ENCODE measurements at places on chromosomes 4 and X. TPM values are rescaled to one million over a fixed set of nuclear protein-coding genes. Genes with fewer than 3 reads are reported as not detected.

The STAP1 gene
- total RNA-seq: not detected

The UGT2A1 gene
- total RNA-seq: not detected

The TLL1 gene
- total RNA-seq: 6.8 TPM

The INTU gene
- total RNA-seq: 1.4 TPM

The PPEF2 gene
- total RNA-seq: not detected

The ODAM gene
- not detected for total RNA-seq

The SOD3 gene
- total RNA-seq: 14.6 TPM

The ZNF630 gene
- 3.2 TPM for total RNA-seq

The ATOH1 gene
- not detected for total RNA-seq

- no peak for DNase-seq
Observed at GRCh38 chr4:58560736-58561135, 1450.6 kb upstream of the IGFBP7 start.

GRCh38 chr4:126710935-126711334 lies 921.8 kb upstream of the INTU start:
- DNase-seq: peak; percentile 9

DNA sequence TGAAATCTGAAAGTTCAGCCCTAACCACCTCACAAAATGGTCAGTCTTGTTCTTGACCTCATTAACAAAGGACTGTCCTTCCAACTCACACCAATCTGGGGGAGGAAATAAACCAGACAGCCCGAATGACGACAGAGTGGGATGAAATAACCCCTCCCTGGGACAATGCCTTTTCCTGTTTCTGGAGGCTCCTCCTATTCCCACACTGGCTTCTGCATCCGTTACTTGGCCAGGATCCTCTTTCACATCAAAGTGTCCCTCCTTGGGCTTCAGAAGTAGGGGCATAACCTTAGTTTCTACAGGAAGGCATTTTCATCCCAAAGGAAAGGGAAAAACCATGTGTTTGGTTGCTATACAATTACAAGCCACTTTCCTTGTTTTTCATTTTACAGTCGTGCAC lies 59.8 kb upstream of the RPL34 start:
- peak; percentile 5 for DNase-seq

GRCh38 chrX:69987691-69988090 lies 62.0 kb downstream of the AWAT2 start:
- DNase-seq: no peak

GRCh38 chrX:373641-374471 lies 12.9 kb downstream of the PPP2R3B start:
- no peak for DNase-seq

DNA sequence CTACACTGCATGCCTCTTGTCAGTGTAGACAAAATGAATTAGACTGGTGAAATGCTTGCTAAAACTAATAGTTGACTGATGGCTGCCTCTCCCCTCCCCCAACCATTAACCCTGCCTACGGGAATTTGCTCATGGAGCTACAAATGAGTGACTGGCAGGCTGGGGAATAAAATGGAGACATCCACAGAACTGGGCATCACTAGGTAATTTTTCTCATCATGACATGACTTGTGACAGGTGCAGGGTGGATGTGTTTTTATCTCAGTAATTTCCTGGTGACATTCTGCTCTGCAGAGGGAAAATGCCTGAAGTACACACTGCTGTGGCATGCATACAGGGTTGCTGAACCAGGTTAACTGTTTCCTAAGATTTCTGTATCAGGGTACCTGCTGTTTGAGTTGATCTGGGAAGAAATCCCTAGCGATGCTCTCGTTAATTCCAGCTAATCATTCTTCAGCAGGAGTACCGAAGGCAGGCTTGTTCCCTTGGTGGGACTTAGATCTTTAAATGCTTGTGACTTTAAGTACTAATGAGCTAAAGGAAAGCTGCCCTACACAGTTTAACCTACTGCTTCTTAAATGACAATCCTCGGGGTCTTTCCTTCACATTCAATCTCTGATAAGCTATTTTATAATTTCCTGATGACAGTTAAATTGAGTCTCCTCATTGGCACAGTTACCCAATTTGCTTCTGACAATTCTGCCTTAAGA lies 376.3 kb upstream of the LCORL start:
- no peak for DNase-seq

GRCh38 chr4:7792616-7793015 lies 147.0 kb downstream of the AFAP1 start:
- no peak for DNase-seq

DNA sequence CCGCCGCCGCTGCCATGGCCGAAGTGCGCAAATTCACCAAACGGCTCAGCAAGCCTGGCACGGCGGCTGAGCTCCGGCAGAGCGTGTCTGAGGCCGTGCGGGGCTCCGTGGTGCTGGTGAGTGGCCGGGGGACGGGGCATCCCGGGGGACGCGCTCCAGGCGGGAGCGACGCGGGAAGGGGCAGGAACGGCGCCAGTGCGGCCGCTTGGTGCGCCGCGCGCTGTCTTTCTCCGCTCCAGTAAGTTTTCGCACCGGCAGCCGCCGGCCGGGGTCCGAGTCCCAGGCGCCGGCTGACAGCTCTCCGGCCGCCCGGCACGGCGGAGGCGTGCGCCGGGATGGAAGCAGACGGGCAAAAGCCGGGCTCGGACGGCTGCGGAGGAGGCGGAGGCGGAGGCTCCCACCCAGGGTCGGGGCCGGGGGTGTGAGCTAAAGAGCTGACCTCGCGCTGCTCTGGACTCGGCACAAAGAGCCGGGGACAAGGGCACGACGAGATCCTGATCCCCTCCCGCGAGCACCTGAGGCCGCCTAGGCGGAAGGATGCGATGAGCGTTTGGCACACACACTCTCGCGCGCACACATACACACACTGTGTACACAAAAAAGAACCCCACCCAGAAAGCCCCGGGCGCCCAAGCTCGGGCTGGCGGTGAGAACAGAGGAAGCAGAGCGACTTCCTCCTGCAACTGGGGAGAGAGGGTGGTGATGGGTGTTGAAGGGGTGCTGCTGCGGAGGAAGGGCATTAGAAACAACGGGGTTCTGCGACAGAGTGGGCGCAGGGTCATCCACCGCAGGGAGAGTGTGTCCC lies 545 bp downstream of the DOCK11 start:
- DNase-seq: peak; percentile 26

GRCh38 chrX:46294234-46294633 lies 251.0 kb downstream of the ZNF674 start:
- peak; percentile 91 for DNase-seq

- DNase-seq: no peak
Observed at GRCh38 chr4:56052966-56053365, 104.2 kb downstream of the CEP135 start.

DNA sequence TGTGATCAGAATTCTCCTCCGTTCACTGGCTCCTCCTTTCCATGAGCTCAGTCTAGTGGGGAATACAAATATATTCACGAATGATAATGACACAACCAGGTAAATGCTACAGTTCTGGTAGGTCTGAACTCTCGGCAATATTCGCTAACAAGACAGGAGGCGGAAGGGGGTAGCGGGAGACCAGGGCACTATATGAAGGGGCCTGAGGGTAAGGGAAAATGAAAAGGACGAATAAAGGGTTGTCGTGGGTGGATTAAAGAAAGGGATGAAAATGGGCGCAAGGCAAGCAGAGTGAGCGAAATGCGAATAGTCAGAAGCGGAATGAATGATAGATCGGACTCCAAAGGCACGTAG lies 743 bp downstream of the NKAP start:
- DNase-seq: no peak

DNA sequence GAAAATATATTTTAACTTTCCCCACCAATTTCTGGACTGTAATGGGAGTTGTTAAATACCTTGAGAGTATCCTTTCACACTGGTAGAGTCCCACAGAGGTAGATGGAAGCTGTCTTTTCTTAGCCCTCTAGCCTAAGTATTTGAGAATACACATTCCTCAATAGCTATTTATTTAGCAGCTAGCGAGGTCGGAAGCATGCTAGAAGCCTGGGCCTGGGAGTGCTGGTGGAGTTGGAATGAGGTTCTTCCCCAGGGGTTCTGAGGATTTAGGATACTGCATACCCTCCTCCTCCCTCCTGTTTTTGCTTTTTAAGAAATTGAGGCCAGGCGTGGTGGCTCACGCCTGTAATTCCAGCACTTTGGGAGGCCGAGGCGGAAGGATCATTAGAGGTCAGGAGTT lies 999 bp upstream of the KLHL15 start:
- no peak for DNase-seq

- DNase-seq: no peak
Observed at GRCh38 chr4:128457726-128458125, 170.1 kb upstream of the PGRMC2 start.

DNA sequence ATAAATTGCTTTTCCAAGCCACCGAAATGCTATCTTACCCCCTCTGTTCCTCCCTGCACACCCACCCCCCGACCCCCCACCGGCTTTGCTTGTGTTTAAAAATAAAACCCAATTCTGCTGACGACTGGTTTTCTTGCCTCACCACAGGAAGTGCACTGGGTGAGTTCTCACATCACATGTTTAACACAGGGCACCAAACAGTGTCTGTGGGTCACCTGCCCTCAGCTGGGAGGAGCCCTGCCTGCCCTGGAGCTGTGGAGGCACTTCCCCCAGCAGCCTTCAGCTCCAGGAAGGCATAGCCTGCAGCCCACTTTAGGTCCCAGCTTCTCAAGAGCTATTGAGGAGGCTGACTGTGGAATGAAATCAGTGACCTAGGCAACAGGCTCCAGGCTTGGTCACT lies 8.8 kb downstream of the TMEM255A start:
- DNase-seq: peak; percentile 73

- no peak for DNase-seq
Observed at GRCh38 chr4:169030562-169030982, 20.5 kb upstream of the CBR4 start.

- DNase-seq: peak; percentile 13
Observed at GRCh38 chr4:23337292-23337691, 552.6 kb downstream of the PPARGC1A start.
